ENCODE measurements at places on chromosomes 13 and 19.

DNA sequence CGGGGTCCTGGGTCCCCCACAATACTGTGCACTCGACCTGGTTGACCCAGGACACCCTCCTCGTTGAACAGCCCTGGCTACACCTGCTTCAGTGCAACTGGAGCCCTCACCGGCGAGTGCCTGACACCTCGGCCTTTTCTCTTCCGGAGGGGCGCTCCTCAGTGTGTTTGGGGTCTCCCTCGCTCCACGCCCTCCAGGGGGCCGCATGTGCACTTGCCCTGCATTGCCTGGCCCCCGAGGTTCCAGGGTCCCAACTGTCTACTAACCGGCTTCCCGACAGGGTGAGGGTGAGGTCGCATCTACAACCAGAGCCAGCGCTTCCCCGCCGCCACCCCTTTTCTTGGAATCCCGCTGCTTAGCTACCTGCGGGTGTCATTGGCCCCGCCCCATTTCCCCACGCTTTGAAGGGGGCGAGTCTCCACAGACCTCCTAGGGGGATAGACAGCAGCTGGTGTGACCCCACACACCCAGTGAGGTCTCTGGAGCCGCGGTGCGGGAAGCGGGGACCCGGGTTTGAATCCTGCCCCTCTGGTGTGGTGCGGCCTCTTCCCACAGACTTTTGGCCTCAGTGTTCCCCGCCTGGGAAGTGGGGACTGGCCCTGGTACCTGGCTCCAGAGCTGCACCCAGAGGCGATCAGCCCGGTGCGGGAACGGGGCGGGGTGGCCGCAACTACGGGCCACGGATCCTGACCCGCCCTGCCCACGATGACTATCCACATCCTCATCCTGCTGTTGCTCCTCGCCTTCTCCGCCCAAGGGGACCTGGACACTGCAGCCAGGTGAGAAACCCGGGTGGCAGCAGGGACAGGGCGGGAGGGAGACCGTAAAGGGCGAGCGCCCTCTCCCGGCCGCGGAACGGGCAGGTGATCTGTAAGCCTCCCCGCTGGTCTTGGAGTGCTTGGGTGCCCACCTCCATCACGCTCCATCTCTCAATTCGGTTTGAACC lies at the start of gene ADM5:
TSS of gene ADM5 (plus strand) at position 462 of the 946 bp plus-strand sequence. CDS start at position 706, 244 bp downstream.
- DNase-seq: no peak

GRCh38 chr13:44140888-44141724 lies 232.5 kb upstream of the SERP2 start:
- DNase-seq: no peak

DNA sequence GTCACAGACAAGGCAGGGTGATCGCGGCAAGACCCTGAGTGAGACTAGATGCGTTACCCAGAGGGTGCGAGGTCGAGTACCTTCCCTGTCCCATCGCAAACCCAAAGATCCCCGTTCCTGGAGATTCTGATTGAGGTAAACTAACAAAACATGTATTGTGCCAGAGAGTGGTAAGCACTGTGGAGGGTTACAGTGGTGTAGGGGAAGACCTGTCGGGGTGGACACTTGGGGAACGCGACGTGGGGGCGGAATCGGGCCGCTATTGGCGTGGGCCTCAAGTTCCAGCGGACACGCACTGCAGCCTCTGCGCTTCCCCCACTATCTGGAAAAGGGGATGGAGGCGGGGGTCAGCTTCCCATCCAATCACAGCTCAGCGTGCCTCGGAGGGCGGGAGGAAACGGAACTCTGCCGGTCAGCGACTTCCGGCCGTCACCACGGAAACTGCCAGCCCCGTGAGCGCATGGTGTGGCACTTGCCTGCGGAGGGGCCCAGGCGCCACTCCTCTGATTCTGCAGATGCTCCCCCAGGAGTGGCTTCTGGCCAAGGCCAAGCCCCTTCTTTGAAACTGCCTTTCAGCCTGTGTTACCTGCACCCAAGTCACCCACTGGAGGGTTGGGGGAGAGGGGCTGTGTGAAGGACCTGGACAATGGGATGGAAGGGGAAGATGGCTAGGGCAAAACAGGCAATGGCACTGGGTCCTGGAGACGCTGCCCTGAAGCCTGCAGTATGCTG lies 1.0 kb upstream of the UBE2M start:
- DNase-seq: no peak

DNA sequence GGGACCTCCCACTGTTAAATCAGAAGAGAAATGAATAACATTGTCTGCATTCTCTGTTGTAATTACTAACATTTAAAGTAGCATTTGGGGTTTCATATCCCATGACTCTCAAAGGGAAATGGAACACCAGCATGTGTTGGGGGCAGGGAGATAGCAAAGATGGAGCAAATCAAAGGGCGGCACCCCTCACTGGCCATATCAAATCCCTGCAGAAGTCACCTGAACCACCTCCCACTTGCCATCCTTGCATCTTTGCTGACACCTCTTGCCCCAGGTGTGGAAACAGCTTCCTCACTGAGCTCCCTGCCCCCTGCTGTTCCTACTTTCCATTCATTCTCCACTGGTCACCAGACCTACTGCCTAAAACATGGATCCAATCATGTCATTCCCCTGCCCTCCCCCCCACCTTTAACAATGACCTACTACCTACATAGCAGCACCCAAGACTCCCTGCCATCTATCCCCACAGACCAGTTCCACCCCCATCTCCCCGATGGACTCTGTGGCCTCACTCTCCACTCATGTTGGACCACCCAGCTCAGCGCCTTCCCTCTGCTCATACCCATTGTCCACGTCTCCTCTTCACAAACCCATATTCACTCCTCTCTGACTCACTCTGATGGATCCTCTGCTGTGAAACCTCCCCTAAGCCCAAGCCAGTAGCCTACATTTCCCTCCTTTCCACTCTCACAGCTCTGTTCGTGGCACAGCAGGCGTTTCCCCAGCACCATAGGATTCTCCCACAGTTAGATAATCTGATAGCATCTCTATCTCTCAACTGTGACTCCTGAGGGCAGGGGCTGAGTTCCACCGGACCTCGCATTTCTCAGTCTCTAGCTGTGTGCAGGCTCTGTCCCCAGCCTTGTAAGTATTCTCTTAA lies 55.9 kb downstream of the DLEU7 start:
- no peak for DNase-seq

DNA sequence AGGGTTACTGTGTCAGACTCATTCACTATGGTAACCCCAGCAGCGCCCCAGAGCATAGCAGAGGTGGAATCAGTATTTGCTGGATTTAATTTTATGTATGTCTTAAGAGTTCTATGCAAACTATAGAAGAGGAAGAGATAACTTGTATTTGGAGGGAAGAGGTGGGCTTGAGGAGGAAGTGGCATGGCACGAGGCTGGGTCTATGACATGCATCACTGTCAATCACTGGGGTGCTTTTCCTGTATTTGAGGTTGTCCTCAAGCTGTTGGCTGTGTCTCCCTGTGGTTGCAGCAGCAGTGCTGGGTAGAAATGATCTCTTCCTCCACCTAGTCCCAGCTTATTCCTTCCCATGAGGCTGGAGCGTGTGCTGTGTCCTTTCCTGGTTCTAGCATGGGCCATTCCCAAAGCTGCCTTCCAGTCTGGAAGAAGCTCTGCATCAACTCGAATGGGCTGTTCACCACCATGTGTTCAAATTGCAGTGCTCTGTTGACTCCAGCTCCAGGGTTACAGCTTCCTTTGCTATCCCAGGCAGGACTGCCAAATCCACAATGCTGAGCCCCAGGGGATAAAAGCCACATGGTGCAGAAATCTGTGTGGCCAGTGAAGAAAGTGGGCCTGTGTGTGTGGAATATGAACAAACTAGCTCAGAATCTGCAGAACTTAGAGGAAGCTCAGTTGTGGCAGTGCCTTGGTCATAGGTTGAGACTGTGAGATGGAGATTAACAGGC lies 73.1 kb upstream of the MTIF3 start:
- no peak for DNase-seq

GRCh38 chr13:66492479-66492878 lies 737.7 kb downstream of the PCDH9 start:
- DNase-seq: no peak

DNA sequence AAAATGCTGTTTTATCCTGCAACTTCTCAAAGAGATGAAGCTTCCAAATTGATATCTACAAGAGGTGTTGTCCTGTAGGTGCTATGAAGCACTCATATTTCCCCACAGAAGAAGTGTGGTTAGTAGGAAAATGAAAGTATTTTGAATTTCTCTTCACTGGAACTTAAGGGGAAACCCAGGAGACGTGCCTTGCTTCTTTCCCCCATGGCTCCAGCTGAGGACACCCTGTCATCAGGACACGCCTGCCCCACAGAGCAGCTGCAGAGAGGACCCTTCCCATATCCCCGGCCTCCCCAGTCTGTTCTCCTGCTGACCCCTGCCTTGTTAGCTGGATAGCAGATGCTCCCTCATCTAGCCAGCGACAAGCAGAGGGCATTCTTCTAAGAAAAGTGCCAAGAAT lies 371.3 kb downstream of the COG6 start:
- no peak for DNase-seq

- no peak for DNase-seq
Observed at GRCh38 chr19:18815673-18816072, 16.1 kb upstream of the UPF1 start.

GRCh38 chr19:53906211-53907192 lies 2.6 kb upstream of the CACNG7 start:
- peak; percentile 53 for DNase-seq

GRCh38 chr19:39681416-39681815 lies 22.9 kb upstream of the LGALS14 start:
- no peak for DNase-seq

GRCh38 chr19:10981252-10981895 lies 20.5 kb downstream of the SMARCA4 start:
- DNase-seq: no peak

DNA sequence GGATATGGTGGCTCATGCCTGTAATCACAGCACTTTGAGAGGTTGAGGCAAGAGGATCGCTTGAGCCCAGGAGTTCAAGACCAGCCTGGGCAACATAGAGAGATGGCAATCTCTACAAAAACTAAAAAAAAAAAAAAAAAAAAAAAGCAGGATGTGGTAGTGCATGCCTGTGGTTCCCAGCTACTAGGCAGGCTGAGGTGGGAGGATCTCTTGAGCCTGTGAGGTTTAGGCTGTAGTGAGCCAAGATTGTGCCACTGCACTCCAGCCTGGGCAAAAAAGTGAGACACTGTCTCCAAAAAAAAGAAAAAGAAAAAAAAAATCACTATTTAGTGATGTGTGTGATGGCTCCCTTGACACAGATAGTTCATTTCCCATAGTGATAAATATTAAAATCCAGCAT lies 365.0 kb upstream of the NBEA start:
- no peak for DNase-seq

DNA sequence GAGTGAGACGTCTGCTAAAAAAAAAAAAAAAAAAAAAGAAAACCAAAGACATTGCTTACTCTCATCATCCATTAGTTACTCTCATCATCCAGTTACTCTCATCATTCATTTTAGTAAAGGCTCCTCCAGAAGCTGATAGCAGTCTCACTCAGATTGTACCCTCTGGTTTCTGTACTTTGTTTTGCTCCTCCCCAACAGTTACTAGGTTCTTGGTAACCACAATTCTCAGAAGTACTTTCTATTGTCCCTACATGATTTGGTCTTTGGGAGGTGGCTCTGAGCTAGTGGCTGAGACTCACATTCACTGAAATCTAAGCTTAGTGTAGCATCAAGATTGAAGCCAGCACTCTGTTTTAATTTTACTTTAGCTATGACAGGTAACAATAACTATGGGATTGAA lies 14.3 kb downstream of the ERICH4 start:
- DNase-seq: no peak

DNA sequence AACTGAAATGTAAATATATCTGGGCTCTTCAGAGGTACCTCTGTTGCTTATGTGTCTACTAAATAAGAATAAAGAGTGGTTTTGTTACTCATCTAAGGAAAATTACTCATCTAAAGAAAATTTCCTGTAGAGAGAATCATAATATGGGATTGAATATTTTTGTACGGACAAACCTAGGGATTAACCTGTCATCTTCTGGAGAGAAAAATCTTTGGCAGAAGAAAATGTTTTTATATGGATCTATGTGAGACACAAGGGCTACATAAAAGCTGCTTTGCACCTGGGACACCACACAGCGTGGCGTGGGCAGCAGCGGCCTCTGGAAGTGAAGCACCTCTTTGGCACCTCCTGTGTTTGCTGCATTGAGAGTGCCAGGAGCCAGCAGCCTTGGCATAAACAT lies 242.9 kb upstream of the DACH1 start:
- no peak for DNase-seq

GRCh38 chr13:66803808-66804456 lies 426.2 kb downstream of the PCDH9 start:
- DNase-seq: no peak

DNA sequence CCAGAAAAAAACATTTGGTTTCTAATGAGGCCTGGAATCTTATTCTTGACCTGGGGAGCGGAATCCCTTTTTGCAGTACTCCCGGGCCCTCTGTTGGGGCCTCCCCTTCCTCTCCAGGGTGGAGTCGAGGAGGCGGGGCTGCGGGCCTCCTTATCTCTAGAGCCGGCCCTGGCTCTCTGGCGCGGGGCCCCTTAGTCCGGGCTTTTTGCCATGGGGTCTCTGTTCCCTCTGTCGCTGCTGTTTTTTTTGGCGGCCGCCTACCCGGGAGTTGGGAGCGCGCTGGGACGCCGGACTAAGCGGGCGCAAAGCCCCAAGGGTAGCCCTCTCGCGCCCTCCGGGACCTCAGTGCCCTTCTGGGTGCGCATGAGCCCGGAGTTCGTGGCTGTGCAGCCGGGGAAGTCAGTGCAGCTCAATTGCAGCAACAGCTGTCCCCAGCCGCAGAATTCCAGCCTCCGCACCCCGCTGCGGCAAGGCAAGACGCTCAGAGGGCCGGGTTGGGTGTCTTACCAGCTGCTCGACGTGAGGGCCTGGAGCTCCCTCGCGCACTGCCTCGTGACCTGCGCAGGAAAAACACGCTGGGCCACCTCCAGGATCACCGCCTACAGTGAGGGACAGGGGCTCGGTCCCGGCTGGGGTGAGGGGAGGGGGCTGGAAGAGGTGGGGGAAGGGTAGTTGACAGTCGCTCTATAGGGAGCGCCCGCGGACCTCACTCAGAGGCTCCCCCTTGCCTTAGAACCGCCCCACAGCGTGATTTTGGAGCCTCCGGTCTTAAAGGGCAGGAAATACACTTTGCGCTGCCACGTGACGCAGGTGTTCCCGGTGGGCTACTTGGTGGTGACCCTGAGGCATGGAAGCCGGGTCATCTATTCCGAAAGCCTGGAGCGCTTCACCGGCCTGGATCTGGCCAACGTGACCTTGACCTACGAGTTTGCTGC lies at the start of gene ICAM4:
TSS of gene ICAM4 (plus strand) at position 153 of the 935 bp plus-strand sequence. CDS start at position 211, 58 bp downstream.
- DNase-seq: peak; percentile 18

DNA sequence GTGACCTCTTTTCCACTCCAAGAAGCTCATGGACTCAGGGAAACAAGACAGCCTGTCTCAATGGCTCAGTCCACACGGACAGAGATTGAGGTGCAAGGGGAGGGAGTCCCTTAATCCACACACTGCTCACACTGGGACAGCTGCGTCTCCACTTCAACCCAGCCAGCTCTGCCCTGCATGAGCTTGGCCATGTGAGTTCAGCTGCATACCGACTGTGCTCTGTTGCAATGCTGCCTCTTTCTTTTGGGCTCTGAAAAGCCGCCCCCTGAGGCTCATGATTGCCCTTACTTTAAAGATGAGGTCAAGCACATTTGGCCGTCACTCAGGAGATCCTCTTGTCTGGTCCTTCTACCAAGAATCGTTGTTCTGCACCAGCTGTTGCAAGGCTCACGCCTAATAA lies 64.8 kb upstream of the KCTD15 start:
- DNase-seq: no peak

GRCh38 chr13:76214001-76214400 lies 577.9 kb downstream of the LMO7 start:
- no peak for DNase-seq

GRCh38 chr13:49310251-49310650 lies 62.5 kb downstream of the CDADC1 start:
- no peak for DNase-seq

- DNase-seq: no peak
Observed at GRCh38 chr19:1653300-1653628, 849 bp upstream of the TCF3 start.
